ENCODE measurements at places on chromosomes 16 and 17.

DNA sequence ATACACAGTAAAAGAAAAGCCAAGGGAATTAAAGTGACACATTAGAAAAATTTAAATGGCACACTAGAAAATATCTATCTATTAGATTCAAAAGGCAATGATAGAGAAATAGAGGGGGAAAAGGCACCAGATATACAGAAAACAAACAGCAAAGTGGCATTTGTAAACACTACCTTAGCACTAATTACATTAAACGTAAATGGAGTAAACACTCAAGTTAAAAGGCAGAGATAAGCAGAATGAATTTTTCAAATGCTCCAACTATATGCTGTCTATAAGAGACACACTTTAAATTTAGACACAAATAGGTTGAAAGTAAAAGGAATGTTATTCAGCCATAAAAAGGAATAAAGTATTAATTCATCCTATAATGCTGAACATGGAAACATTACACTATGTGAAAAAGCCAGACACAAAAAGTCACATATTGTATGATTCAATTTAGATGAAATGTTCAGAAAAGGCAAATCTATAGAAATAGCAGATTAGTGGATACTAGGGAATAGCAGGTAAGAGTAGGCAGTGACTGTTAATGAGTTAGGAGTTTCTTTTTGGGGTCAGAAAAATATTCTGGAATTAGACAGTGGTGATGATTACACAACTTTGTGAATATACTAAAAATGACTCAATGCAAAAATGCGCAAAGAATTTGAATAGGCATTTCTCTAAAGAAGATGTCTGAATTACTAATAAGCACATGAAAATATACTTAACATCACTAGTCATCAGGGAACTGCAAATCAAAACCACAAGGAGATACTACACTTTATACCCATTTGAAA, 92.4 kb downstream of the BRIP1 start:
- no peak for DNase-seq

DNA sequence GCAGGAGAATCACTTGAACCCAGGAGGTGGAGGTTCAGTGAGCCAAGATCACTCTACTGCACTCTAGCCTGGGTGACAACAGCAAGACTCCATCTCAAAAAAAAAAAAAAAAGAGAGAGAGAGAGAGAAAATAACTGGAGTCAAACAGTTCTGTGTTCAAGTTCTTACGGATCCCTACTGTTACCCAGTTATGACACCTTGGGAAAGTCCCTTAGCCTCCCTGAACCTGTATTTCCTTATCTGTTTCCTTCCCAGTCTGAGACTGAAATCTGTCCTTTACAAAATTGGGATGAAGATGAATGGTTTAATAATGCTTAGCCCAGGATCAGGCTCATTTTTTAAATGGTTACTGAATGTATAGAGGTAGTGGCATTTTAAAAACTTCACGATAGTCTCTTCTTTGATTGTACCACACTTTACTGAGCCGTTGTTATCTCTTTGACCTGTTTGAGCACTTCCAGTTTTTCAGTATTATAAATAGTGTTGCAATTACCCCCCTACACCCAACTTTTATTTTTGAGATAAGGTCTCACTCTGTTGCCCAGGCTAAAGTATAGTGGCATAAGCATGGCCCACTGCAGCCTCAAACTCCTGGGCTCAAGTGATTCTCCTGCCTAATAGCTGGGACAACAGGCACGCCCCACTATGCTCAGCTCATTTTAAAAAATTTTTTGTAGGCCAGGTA, 17.1 kb downstream of the ZNF768 start:
- DNase-seq: no peak

- no peak for DNase-seq
Observed at GRCh38 chr16:50653633-50654519, 27.2 kb downstream of the SNX20 start.

DNA sequence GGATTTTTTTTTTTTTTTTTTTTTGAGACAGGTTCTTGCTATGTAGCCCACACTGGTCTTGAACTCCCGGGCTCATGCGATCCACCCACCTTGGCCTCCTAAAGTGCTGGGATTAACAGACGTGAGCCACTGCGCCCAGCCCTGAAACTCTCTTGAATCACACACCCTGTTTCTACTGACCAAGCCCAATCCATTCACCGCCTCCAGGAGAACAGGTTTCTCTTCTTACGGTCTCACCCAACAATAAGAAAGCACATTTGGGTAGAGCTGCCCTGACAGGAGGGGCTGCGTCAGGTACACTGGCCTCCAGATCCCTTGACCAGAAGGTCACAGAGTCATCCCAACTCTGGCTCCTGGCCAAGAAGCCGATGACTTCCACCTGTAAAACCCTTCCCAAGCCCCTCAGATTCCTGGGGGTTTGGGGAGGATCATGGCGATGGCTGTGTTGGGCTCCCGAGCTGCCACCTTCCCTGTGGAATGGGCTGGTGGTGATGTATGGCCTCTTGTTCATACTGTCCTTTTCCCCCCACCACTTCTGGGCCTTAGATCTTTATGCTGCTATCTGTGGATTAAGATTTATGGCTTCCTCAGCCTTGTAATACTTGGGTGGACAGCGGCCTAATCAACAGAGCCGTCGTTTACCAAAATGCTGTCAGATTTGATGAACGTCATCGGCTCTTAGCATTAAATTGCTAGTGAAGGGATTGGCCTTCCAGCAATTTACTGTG, 89.1 kb downstream of the KATNIP start:
- DNase-seq: no peak

- no peak for DNase-seq
Observed at GRCh38 chr16:79532785-79533184, 67.8 kb downstream of the MAF start.

DNA sequence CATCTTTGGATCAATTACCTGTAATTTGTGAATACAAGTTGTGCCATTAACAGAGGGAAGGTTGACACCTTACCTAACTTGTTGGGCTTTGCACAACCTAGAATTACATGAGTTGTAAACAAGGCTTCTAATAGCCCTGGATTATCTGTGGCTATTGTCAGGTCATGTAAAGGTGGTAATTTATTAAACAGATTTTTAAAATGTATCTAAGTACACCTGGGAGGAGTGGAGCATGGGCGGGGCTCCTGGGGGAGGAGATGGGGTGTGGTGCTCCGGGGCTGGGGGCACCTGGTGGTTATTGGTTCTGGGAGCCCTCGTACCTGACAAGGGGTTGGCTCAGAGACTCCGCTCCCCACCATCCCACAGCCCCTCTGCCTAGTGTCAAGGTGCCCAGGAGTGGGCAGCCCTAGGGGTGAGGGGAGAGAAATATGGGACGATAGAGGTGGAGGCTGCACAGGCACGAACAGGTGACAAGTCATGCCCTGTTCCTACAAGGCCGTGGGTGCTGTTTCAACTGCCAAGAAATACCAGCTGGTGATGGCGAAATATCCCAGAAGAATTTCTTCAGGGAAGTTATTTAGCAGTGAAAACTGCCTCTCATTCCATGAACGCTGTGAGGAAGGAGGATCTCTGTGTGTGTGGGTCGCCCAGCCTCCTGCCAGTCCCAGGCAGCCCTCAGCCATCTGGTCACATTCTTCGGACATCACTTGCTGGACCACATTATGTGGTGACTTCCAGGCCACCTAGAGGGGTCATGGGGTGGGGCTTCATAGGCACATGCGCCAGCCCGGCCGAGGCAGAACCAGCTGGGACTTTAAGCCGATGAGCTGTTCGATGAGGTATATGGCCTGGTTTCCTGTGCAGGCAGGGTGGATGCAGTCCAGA, 55.5 kb upstream of the IRX3 start:
- DNase-seq: no peak

Measured in T-helper 1 cell (primary cell).